Activated naive CD4-positive, alpha-beta T cell treated with Interleukin-2 at 50 U/mL for 16 hours (primary cell): ENCODE measurements at places on chromosomes 2 and 18.

DNA sequence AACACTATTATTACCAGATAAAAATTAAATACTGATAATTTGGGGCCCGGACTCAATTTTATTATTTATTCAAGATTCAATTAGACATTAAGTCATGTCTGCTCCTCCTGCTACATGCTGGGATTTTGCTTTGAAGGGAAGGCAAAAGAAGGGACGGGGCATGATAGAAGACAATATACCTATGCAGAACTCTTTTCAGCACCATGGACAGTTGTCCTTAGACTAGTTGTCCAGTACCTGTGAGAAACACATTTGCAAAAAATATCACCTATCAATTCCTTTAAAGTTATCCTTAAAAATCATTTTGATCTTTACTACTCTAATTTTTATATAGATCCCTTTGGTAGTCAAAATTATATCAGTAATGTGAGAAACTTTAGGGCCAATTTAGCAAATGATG lies 100.2 kb upstream of the SULT1C3 start:
- DNase-seq = no peak

DNA sequence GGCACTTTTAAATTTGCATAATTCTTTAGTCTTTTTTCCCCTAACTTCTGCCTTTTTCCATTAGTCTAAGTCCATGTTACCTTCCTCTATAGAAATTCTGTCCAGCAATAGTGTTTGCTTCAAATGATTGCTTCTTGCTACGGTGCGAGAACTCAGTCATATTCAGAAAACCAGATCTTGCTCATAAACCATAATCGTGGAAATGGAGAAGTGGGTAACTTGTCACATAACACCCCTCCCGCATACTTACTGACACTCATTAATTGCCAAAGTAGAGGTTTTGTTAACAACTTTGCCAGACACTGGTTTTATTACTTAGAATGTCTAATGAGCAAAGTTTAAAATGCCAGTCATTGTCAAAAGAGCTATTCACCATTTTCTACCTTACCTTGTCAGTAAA lies 94.3 kb upstream of the TWSG1 start:
- DNase-seq = no peak

- no peak for DNase-seq
Observed at GRCh38 chr2:170484552-170484951, 230.6 kb upstream of the SP5 start.

GRCh38 chr2:29022679-29023078 lies 41.6 kb downstream of the TOGARAM2 start:
- no peak for DNase-seq

- DNase-seq = no peak
Observed at GRCh38 chr2:143361346-143361745, 232.1 kb downstream of the ARHGAP15 start.

DNA sequence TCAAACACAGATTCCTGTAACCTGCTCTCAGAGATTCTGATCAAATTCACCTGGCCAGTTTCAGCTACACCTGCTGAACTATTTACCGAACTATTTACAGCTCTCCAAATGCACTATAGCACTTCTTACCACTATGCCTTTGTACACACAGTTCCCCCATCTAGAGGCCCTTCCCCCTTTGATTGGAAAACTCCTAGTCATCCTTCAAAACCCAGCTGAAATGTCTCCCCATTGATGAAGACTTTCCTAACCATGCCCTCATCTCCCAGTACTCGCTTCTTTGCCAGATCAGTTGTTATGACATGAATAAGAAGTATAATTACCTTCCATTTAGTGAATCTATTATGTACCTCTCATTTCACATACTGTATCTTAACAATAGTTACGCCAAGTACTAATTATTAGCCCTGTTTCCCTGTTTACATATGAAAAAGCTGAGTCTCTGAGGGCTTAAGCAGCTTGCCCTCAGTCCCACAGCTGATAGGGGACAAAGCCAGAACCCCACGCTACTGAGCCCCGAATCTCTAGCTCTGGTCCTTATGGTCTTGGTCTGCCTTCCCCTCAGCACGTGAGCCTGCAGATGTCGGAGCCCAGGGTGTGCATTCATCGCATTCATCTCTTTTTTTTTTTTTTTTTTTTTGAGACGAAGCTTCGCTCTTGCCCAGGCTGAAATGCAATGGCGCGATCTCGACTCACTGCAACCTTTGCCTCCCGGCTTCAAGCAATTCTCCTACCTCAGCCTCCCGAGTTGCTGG lies 64.7 kb upstream of the ASAP2 start:
- no peak for DNase-seq
